Esophagus mucosa (tissue), 1 donor: ENCODE measurements at places on chromosomes 7 and 10.

DNA sequence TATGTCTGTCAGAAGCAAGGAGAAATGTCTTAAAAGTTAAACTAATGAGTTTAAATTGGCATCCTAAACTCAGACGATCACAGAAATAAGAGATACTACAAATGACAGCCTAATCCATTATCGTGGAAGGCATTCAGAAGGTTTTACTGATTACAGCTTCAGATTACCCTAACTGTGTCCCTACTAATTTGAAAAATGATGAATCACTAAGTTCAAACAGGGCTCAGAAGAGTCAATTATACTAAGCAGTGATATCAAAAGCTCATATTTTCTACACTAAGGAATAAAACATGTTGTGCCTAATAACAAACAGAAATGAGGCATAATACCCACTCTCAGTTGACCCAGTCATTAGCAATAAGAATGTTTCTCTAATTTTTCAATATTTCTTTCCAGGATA, 152.0 kb upstream of the NRBF2 start:
- ATAC-seq, result no peak

DNA sequence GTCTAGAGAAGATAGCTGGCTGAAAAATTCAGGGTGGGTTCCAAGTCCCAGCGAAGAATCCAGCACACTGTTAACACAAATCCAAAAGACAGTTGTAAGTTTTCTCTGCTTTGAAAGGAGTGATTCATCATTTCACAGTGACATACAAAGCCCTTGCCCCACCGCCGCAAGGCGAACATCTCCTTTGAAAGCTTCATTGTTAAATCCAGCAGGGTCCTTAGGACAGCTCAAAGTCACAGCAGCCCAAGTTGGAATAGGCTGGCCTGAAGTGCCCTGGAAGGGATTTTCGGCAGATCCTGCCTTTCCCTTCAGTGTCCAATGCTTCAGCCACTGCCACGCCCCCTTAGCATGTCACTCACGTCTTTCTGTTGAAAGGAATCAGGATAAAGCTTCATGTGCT, 526.1 kb downstream of the CALN1 start:
- no peak for ATAC-seq

DNA sequence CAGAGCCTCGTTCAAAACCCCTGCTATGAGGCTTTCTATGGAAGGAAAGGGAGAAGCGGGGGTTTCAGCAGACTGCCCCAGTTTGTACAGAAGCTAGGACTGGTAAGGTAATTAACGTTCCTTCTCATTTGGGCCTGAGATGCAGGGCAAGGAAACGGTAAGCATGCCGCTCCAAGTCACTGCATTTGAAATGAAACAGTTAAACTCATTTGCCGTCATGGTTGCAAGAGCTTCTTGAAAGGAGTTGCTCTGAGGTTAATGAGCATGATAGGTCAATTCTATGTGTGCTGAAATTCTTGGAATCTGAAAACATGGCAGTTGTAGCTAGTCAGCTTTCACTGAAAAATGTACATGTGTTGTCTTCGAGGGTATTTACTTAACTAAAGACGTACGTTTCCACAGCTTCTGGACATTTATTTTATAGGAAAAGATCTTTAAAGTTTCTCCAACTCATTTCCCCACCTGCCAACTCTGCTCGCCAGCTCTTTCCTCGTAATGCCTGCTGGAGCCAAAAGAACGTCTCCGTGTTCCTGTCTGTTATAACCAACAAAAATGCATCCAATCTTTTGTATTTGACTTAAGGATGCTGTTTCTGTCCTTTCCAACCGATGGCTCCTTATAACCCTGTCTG, 73.3 kb downstream of the ADAM12 start:
- ATAC-seq, result no peak

GRCh38 chr7:141974831-141975230, 1.3 kb upstream of the TAS2R38 start:
- no peak for ATAC-seq

DNA sequence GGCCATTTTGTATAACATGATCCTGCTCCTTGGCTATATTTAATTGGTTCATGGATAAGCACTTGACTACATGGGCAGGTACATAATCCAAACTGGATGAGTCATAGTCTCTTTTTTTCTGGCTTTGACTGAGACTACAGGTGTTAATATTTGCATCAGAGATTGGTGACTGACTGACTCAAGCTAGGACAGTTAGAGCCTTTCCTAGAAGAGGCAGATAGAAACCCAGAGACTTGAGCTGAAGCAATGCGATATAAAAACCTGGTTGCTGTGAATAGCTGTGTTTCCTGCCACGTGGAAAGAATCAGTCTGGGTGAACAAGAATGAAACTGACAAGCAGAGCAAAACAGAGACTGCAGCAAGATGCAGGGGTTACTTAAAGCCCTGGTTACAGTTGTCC, 81.0 kb downstream of the SAMD9 start:
- peak; percentile 85 for ATAC-seq

DNA sequence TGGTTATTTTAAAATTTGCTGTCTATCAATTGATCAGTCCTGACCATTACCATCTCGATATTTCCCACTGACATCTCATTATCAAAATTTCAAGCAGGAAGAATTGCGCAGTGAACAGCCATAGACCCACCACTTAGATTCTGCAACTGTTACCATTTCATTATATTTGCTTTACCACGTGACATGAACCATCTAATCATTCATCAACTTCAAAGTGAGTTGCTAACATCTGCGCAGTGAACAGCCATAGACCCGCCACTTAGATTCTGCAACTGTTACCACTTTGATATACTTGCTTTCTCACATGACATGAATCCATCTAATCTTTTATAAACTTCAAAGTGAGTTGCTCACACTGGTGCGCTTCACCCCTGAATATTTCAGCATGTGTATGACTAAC, 22.5 kb downstream of the FOXL3 start:
- ATAC-seq, result no peak

- ATAC-seq, result peak; percentile 97
Measured at GRCh38 chr7:80883154-80884025, 35.5 kb downstream of the SEMA3C start.

- ATAC-seq, result no peak
Measured at GRCh38 chr7:13320333-13320732, 632.9 kb downstream of the ARL4A start.

DNA sequence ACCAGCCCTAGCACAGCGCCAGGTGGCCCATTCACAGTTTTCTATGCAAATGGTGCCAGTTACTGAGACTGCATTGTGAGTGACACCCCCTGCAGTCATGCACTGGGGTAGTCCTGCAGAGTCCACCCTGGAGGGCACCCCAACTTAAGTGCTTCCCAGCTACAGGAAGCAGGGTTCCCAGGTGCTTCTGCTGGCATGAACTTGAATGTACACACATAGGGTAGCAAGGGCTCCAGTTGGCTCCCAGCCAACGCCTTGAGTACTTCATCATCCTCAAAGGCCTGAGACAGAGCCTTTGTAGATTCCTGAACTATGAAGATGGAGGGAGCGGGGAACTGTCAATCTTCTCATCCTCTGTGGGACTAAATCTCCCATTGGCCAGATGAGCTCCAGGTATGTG, 11.5 kb upstream of the NPFFR1 start:
- ATAC-seq, result no peak

DNA sequence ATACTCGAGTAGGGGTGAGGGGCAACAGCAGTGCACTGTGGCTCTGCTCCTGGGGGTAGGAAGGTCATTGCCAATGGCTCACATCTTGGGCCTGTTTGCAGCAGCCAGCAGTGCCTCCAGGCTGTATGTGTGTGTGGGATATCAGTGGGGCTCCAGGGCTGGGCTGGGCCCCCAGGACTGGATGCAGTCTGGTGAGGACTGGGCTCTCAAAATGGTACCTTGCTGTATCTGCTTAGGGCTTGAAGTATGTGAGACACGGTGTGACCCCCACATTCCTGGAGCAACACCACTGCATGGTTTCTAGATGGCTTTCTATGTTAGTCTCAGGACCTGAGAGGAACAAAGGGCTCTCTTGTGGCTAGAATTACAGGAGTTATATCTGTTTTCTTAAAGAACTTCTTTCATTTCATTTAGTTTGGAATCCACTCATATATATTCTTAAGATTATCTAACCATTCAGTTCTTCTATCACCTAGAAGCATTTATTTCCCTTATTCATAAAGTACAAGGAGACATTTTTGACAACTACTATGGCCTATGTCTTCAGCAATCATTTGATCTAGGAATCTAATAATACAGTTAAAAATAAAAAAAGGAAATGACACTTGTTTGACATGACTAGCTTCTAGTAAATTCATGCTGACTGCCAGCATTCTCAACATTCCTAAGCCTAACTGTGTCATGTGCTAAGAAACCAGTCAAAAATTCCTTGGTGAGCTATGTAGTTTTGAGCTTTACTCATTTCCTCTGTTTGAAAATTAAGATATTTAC, 443.2 kb upstream of the SEMA3A start:
- ATAC-seq, result peak; percentile 26

DNA sequence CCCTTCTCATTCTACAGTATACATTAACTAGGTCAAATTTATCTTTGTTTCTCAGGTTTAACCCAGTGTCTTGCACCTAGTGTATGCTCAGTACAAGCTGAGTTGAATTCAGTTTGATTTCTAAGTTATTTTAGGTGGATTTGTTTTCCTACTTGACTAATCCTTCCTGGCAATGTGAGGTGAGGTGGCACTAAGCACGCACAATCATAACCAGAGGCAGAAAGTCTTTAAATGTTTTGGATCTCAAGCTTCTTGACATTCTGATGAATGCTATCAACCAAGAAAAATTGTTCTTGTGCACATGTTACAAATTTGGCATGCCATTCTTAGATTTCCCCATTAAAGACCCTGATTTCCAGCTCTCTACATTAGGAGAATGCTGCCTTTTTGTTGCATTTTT, 3.2 kb downstream of the BZW2 start:
- ATAC-seq, result no peak

- no peak for ATAC-seq
Measured at GRCh38 chr7:85285527-85285926, 98.7 kb upstream of the SEMA3D start.

GRCh38 chr10:79602953-79603352, 7.8 kb upstream of the SFTPA1 start:
- no peak for ATAC-seq

GRCh38 chr10:13703997-13704536, 117.3 kb downstream of the PRPF18 start:
- ATAC-seq, result no peak

DNA sequence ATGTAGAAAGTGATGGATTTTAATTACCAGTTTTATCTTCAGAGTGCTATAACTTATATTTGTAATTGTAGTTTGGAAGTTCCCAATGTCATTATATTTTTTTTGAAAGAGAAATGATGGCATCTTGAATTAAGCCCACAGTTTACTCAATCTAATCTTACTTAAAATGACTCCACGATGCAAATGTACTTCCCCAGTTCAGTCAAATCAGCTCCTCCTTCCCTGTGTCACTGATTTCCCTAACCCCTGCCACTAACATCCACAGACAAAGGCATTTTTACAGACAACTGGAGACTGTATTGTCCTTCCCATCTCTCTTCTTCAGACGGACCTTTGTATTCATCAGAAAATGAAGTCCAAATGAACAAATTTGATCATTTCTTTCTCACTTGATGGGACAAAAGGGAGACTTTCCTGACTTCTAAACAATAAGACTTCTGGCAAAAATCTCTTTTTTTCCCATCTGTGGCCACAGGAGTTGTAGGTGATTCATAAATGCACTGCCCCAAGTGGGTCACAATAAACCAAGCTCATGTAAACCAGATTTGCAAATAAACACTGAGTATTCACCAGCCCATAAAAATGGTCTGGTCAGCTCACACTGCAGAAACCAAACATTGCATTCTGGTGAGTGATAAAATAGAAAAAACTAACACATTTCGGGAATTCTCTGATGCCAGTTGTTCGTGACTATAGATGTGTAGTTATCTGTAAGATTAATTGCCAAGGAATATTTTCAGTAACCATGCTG, 162.9 kb downstream of the FANK1 start:
- no peak for ATAC-seq

DNA sequence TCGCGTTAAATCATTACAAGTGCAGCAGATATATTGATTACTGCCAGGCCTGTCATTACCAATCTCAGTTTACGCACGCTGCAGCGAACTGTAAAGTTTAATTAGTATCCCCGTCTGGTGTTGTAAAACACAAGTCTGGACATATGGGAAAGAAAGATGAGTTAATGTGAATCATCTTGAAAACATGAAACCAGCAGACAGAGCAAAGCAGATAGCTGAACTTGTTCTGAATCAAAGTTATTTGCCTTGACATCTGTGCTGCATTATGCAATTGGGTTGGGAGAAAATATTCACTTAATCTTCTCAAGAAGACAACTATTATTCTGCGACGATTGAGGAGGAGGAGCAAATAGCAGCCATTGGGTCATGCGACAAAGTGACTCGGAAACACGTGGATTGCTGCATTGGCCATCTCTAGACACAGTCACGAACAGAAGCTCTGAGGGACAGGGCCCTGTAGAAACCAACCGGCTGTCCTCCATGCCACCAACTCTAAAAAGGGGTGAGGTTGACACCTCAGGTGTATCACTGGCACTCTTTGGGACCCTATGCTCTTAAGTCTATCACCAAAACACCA, 156.3 kb upstream of the C7orf33 start:
- no peak for ATAC-seq

DNA sequence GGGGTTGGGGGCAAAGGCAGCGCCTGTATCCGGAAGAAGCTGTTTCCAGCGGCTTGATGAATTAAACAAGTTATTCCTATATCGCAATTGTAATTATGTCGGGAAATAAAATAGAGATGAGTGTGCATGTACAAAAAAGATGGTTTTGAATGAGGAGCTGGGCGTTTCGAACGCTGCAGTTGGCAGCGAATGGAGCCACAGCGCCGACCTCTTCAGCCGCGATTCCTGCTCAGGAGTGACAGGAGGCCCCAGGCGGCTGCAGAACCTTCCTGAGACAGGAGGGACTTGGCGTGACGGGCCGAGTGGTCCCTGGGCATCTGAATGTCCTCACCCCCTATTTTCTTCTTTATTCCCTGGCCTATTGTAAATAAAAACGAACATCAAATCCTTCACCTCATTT, 184.9 kb downstream of the DNAJB6 start:
- ATAC-seq, result no peak

GRCh38 chr7:98807068-98808048, 62.5 kb downstream of the TMEM130 start:
- ATAC-seq, result no peak

DNA sequence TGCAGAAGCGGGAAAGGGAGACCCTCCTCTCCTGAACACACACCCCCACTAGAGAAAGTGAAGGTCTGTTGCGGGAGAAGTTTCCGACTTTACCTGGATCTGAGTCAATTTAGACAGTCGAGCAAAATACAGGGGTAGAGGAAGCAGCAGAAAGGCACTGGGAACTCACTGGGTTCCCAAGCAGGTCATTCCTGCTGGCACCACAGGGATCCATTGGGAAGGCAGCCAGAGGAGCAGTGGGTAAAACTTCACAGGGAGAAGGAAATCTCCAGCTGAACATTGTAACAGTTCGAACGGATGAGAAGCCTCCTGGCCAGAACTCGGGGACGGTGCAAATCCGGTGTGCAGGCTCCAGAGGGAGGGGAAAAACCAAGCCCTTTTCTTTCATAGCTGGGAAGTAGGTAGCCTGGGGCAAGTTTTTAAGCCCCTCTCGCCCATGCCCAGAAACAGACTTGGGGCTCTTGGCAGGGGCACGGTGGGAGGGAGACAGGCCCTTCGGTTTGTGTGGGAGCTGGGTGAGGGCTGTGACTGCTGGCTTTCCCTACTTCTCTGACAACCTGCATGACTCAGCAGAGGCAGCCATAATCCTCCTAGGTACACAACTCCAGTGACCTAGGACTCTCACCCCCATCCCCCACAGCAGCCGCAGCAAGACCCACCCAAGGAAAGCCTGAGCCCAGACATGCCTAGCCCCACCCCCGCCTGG, 51.9 kb downstream of the DDC start:
- ATAC-seq, result peak; percentile 61

- peak; percentile 76 for ATAC-seq
Measured at GRCh38 chr7:31443457-31443856, 70.4 kb upstream of the ITPRID1 start.

GRCh38 chr7:51471210-51471980, 154.8 kb upstream of the COBL start:
- no peak for ATAC-seq
